ENCODE measurements at places on chromosomes 7 and 10.

DNA sequence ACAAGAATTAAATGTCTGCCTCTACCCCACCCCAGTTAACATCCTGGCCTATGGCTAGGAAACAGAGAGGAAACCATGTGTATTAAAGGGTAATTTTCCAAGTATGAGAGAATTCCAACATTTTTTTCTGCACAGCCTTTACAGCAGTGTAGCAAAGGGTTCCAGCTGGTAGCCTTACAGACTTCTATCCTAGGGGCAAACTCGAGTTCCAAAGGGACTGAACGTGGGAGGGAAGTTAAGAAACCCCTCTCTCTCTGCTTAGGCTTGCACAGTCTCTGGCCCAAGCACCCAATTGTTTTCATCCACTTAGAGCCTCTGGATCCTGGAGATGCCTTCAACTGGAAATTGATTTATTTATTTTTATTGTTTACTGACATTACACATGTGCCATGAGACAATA lies 60.3 kb downstream of the SLC16A12 start:
- DNase-seq: no peak

- no peak for DNase-seq
Observed at GRCh38 chr10:75033399-75034130, 77.9 kb upstream of the SAMD8 start.

- no peak for DNase-seq
Observed at GRCh38 chr10:59678884-59679301, 30.8 kb downstream of the SLC16A9 start.

DNA sequence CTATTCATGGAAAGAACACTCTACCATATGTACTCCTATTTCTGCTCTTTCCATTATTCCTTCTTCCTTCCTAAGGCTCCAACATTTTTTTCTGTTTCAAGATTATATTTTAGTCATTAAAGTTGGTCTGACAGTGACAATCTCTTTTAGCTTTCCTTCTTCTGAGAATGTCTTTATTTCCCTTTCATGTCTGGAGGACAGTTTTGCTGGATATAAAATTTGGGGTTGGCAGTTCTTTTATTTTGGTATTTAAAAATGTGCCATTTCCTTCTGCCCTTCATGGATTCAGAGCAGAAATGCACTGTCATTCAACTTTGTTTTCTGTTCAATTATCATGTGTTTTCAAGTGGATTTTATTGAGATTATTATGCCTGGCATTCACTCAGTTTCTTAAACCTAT lies 53.1 kb downstream of the VSTM4 start:
- DNase-seq: no peak

DNA sequence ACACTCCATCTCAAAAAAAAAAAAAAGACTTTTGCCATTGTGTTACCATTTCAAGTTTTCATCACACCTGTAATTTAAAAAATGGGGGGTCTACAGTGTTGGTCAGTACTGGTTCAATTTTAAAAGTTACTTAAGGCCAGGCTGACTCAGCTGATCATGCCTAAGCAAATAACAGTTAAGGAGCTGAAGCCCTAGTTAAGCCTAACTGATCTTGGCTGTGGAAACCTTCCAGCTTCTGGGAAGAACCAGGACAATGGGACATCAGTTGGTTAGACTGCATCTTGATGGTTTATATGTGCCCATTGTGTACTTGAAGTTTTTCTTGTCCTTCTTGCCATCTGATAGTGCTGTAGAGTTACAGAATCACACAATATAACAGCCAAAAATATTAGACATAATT lies 26.7 kb downstream of the VCL start:
- DNase-seq: no peak

- DNase-seq: no peak
Observed at GRCh38 chr7:4209126-4209525, 473.0 kb upstream of the FOXK1 start.

Measured in posterior cingulate gyrus (tissue), 11 donors.